ENCODE measurements at places on chromosomes 11 and 22.

GRCh38 chr11:119764108-119764868, 35.3 kb upstream of the NECTIN1 start:
- DNase-seq = no peak

GRCh38 chr11:36356201-36356600, 60.1 kb downstream of the PRR5L start:
- no peak for DNase-seq

- DNase-seq = peak; percentile 29
Observed at GRCh38 chr22:24186352-24186740, 5.1 kb downstream of the SUSD2 start.

- no peak for DNase-seq
Observed at GRCh38 chr11:794766-795633, 3.1 kb downstream of the SLC25A22 start.

GRCh38 chr22:27644566-27644965, 157.0 kb downstream of the MN1 start:
- DNase-seq = no peak

DNA sequence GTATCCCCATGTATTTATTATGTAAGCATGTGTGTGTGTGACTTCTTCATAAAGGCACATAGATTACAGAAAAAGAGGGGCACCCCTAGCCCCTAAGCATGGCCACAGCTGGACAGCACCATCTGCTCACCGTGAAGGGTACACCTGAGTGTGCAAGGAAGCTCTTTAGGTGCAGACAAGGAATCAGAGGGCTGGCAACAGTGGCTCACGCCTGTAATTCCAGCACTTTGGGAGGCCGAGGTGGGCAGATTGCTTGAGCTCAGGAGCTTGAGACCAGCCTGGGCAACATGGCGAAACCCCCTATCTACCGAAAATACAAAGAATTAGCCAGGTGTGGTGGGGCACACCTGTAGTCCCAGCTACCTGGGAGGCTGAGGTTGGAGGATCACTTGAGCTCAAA, 56.3 kb downstream of the DGCR2 start:
- DNase-seq = no peak

DNA sequence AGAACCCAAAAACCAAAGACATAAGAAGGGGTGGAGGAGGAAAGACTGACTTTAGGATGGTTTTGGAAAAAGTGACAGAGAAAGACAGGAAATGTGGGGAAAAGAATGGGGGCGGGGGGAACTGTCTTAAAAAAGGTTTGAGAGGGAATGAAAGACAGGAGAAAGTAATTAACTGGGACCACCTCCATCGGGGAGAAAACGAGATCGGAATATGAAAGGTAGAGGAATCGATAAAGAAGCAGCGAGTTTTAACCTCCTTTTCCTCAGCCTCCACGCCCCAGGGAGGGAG, 524 bp downstream of the MTMR2 start:
- DNase-seq = no peak

DNA sequence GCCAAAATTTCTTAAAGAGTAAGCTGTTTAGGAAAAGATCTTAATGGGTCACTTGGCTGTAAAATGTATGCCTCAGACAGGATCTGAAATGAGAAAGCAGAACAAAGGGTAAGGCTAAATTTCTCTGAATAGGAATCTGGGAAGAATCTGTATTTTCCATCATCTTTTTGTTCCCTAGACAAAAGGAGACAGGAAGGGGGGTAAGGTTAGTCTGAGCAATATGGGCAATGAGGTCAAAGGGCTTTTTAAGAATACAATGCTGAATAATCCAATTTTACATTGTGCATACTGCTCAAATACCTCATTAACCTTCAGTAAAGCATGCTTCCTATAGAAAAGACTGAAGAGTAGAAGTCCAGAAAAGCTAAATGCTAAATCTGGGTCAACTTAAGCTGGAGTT, 34.6 kb downstream of the CLDN25 start:
- no peak for DNase-seq

DNA sequence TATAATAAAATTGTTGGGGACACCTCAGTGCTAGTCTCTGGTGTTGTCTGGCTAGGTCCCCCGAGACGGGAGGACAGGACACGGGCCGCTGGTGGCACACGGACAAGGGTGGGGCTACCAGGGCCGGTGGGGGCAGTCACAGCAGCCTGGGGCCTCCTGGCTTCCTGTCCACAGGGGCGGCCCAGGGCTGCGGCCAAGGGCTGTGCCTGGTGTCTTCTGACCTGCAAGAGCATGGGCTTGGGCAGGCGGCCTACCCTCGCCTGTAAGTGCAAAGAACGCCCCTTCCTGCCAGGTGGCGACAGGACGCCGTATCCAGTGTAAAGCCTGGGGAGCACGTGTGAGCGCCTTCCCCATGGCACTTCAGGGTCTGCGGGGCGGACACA, 3.6 kb downstream of the LRFN4 start:
- DNase-seq = no peak

- DNase-seq = no peak
Observed at GRCh38 chr11:34259087-34259486, 98.7 kb downstream of the ABTB2 start.

- DNase-seq = no peak
Observed at GRCh38 chr11:94786264-94787126, 18.3 kb downstream of the AMOTL1 start.

DNA sequence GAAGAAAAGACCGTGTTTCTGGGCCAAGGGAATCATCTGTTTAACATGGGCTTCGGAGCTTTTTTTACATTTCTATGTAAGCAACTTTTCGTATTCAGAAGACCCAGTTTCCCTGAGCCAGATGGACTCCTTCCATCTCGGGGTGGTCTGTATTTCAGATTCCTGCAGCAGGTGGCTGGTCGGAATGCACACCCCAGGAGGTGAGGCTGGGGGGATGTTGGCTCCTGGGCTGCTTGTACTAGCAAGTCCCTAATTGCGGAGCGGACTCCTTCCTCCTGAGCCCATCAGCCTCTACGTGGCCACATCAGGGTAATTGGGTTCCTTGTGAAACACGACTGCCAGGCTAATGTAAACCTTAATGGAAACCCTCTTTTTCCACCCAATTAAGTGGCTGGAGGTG, 58.7 kb downstream of the PARVB start:
- no peak for DNase-seq

DNA sequence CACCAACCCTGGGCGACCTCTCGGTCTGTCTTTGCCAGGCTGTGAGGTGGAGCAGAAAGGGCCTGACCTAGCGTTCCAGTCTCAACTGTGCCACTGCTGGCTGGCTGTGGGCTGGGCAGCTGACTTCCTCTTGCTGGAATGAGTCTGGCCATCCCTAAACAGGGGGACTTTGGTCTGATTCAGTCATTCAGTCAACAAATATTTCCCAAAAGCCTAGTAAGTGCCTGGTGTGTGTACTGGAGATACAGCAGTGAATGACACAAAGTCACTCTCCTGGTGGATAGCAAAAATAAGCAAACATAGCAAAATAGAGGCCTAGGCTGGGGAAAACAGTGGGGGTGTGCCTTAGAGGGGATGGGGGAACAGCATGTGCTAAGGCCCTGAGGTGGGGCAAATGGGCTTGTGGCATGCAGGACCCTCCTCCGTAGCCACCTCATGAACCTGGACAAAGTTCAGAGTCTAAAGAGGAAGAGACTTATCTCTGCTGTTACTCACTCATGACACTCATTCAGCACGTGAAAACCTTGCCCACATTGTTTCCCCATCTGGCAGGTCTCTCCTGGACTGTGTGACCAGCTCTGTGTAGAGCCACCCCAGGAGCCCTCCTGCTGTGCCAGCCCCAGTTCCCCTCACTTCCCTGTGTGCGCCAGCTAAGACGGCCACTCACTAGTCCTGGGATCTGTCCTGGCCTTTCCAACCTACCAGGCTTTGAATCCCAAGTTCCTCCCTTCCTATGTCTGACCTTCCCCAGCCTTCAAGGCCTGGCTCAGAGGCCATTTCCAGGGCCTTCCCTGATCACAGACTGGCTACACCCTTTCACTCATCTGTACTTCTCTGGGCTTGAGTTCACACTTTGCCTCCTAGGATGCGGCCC, 4.7 kb downstream of the GUCD1 start:
- no peak for DNase-seq

DNA sequence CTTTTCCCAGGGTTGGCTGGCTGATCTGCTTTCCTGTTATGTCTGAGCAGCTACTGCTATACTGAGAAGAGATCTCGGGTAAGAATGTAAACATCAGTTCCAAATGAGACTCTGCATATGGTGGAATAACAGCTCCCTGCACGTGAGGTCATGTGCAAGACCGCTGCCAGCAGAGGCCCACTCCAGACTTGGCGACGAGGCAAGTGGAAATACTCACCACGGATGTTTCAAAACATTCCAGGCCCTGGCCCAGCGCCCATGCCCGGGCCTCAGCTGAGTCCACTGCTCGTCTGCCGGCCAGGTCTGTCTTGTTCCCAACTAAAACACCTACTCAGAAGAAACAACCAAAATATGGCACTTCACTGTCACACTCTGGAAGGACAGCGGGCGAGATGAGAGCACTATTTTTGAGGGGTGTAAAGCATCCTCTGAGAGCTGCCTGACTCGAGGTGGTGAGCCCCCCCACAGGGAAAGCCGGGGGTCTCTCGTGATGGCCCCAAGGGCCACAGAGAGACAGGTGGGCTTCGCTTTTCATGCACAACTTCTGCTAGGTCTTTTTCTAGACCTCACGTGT, 13.1 kb downstream of the IFT27 start:
- peak; percentile 13 for DNase-seq

DNA sequence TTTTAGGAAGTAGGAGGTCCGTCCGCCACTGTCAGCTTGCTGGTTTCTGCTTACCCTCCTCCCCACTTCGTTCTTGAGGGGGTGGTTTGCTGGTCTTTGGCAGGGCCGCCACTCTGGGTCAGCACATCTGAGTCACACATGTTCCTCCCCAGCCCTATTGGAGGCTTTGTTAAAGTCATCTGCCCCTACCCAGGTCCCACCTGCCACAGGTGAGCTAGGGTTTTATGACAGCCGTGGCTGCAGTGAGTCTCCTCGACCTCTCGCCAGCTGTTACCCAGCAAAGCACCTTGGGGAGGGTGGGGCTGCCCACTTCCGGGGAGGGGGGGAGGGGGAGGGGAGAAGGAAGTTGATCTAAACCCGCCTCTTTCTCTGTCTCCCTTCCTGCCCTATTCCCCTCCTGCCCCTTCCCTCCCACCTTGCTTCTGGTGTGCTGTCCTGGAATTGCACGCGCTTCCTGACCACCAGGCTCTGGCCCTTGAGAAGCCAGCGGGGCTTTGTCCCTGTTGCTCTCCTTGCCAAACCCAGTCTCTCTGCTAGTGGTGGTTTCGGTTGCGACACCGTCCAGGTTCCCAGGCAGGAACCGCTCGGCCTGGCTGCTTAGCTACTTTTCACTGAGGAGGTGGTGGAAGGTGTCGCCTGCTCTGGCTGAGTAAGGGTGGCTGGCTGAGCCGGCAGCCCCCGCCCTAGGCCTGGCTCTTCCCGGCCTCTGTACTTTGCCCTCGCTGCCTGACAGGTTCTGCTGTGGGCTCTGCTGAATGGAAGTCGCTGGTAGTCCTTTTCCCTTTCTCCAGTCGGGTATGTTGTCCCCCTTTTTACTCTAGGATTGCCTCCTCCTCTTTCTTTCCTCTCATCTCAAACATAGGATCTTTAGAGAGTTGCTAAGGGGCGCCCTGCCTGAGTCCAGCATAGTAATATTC, 28.5 kb downstream of the RCOR2 start:
- peak; percentile 58 for DNase-seq

DNA sequence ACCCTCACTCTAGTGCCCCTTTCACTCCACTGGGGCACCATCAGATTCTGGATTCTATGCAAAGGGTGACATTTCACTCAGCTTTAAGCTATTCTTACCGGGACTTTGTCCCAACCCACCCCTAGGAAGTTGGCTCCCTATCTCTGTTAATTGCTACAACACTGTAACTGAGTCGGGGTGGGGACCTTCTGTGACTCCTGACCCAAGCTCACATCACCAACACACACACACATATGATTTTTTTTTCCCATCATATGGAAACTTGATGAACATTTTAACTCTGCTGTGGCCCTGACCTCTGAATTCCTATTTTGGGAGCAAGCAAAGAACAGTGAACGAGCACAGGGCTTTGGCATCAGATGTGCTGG, 16.6 kb downstream of the USH1C start:
- no peak for DNase-seq

- no peak for DNase-seq
Observed at GRCh38 chr11:94673951-94674491, 94.1 kb upstream of the AMOTL1 start.

DNA sequence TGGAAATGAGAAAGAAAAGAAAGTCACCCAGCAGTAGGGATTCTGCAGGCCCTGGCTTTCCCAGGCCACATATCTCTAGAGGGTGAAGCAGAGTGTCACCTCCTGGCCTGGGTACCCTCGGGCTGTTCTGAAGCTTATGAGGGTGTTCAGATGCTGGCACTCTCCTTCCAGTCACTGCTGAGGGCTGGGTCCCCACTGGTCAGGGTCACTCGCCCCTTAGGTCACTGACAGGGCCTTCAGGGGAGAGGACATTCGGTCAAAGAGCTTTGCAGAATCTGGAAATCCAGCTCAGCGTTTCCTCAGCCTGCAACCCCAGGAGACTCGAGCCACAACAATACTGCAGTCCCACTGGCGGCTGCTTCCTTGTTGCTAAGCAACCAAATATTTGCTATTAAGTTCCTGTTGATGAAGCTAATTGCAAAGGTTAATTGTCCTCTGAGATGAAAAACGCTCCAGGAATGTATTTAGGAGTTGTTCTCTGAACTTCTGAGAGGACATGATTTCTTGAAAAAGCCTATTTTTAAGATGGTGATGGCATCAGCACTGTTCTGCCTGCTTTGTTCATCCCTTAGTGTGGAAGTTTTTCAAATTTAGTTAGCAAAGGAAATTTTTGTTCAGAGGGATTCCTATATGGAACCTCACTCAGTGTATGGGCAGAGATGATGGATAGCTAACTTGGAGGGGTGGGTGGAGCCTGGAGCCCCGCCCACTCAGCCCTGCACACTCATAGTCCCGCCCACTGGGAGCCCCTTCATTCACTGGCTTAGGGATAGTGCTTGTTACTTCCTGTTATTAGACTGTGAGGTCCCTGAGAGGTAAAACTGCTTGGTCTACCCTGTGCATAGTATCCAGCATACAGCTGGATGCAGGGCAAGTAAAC, 109.2 kb downstream of the CSNK2A3 start:
- no peak for DNase-seq

- DNase-seq = no peak
Observed at GRCh38 chr22:24500277-24500820, 5.2 kb downstream of the UPB1 start.

GRCh38 chr22:18947905-18948304, 11.8 kb upstream of the PRODH start:
- DNase-seq = no peak

GRCh38 chr11:35932681-35933319, 11.1 kb upstream of the LDLRAD3 start:
- no peak for DNase-seq

GRCh38 chr11:2451336-2451735, 6.5 kb downstream of the KCNQ1 start:
- no peak for DNase-seq

DNA sequence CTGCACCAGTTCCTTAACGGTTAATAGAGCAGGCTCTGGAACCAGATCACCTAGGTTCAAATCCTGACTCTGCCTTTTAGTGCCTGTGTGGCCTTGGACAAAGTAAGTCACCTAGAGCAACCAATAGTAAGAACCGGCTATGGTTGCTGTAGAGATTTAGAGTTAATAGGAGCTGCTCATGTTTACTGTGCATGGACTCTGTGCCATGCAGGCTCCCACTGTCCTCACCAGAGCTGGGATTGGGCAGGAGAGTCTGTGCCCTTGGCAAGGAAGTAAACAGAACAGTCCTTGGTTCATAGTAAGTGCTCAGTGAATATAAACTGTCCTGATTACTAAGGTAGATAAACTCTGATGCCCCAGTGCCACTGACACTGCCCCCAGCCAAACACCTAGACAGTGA, 1.4 kb upstream of the TP53I11 start:
- no peak for DNase-seq

Measured in activated CD4-positive, CD25-positive, alpha-beta regulatory T cell treated with anti-CD3 and anti-CD28 coated beads, Interleukin-2, amount 50 U/mL, for 72 hours (primary cell).